ENCODE measurements at places on chromosomes 16 and 17.
A peak's percentile ranks its signal among the peaks of the same experiment; 100 is the strongest.

GRCh38 chr17:73962308-73962707 is 241.2 kb upstream of the RPL38 start:
- DNase-seq = no peak

DNA sequence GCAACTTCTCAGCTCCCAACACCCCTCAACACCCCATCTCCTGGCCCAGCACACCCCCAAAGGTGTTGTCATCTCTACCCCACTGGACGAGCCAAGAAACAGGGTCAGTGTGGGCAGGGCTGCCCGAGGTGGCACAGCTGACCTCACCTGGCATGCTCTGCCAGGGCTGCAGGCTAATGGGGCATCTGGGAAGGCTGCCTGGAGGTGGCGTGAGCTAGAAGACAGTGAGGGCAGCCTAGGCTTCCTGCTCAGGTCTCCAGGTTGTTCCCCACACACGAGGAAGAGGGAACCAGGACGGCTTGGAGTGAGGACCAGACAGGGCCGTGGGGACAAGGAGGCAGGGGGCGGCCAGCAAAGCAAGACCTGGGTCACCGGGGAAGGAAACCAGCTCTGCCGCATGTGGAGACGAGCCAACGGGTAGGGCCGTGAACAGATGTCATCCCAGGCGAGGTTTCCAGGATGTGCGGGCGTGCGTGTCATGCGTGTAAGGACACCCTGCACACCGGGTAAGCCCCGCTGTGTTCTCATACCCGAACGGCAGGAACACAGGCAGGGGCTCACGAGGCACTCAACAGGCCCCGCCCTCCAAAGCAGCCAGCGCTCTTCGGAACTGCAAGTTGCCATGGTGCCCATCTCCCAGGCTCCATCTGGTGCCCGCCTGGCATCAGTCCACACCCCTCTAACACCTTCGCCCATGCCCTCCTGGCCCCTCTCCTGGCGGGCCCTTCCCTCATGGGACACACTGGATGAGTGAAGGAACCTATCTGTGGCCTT is 29.6 kb upstream of the PVALEF start:
- no peak for DNase-seq

DNA sequence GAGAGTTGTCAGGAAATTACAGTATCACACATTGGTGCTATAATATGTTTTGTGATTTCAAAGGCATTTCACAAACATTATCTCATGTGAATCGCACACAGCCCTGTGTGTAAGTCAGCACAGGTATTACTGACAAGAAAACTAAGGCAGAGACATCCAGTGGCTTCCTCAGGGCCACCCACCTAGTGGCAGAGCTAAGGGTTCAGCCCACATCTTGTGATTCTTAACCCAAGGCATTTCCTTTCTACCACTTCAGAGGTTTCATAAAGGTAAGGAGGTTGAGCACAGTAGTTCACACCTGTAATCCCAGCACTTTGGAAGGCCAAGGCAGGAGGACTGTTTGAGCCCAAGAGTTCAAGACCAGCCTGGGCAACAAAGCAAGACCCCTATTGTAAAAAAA is 58.2 kb downstream of the STX8 start:
- peak; percentile 12 for DNase-seq

GRCh38 chr16:79717333-79718137 is 117.0 kb upstream of the MAF start:
- no peak for DNase-seq

GRCh38 chr16:12511708-12512107 is 292.0 kb downstream of the CPPED1 start:
- DNase-seq = no peak

DNA sequence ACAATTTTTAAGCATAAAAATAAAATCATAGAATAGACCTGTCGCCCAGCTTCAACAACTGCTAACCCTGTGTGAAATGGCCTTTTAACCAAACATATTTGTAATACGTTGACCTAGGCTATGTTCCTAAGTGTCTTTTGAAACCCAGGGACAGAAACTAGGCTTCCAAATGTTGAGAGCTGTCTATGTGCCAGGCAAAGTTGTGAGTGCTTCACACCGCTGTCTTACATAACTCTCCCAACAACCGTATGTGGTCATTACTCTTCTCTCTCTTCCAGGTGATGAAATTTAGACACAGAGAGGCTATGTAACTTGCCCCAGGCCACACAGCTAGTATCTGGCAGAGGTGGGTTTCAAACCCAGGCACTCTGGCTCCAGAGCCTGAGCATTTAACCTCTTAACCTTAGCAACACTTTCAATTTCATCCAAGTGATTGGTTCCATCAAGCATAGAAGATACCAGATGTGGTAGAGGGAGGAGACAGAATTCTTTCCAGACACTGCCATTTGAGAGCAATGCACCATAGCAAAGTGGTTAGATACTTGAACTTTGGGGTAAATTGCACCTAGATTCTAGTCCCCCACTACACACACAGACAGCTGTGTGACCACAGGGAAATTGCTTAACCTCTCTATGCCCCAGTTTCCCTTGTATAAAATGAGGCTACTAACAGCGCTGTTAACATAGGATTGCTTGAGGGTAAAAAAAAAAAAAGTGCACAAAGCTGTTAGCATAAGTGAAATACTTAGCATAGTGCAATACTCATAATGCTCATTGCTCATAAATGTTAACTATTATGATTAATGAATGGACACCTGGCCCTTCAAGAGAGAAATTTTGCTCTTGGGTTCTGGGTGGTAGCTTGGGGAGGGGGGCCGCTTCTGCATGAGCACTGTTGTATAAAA is 160.6 kb downstream of the IRX3 start:
- no peak for DNase-seq

All from CD4-positive, alpha-beta T cell treated with Interleukin-17A for 4 hours (primary cell).